NCI-H1105 (cell line): ENCODE measurements at places on chromosomes 13 and 19.
A peak's percentile ranks its signal among the peaks of the same experiment; 100 is the strongest.

GRCh38 chr19:12668932-12669269, 2.3 kb downstream of the WDR83 start:
- peak; percentile 29 for DNase-seq

DNA sequence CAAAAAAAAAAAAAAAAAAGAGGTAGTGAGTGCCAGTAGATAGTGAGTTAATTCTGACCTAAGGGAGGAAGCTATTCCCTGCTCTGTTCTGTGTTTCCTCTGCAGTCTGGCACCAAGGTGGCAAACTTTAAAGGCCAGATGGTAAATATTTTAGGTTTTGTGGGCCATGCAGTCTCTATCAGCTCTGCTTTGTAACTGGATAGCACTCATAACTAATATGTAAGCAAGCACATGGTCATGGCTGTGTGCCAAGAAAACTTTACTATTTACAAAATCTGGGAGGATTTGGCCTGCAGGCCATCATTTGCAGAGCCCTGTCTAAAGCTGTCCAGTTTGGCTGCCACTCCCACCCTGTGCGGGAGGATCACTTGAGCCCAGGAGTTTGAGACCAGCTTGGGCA, 4.3 kb downstream of the PIN1 start:
- DNase-seq, result no peak

GRCh38 chr13:46100191-46100815, 4.5 kb downstream of the CPB2 start:
- no peak for DNase-seq

DNA sequence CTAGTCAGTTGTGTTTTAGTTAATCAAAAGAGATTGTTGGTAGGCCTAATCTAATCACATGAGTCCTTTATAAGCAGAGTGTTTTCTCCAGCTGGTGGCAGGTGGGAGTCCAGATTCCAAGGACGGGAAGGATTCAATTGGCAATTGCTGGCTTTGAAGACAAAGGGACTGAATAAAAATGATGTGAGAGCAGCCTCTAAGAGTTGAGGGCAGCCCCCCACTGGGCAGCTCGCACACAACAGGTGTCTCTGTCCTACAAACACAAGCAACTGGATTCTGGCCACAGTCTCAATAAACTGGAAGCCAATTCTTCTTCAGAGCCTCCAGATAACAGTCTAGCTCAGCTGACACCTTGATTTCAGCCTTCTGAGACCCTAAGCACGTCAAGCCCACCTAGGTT, 915.2 kb downstream of the PCDH9 start:
- DNase-seq, result no peak

GRCh38 chr19:53642381-53643099, 10.7 kb downstream of the DPRX start:
- DNase-seq, result no peak

DNA sequence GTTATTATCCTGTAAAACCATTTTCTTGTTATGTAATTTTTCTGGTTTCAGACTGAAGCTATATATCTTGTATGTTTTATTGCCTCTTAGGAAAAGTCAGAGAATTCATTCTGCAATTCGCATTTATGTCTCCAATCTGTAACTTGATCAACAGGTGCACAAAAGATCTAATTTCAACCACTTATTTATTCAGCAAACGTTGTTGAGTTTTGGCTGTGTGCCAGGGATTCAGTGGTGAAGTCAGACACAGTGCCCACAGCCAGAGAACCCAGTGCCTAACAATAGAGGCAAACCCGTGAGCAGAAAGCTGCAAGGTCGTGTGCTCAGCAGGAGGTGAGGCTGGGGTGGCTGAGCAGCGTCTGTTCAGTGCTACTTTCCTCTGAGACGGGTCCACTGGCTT, 119.5 kb upstream of the MCF2L start:
- peak; percentile 100 for DNase-seq

DNA sequence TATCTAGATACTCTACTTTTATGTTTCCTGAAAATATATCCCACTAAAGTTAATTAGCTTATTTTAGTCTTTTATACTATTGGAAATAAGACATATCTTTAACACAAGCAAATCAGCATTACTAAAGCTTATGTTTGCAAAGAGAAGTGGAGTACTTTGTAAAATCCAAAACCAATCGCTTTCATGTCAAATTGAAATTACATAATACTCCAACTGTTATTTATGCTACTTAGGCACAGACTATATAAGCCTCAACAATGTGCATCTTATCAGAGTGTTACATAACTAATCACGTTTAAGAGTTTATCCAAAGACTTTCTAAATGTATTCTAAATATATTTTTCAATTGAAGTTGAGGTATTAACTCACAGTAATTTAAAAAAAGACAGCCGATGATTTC, 200.0 kb downstream of the PCDH20 start:
- DNase-seq, result no peak

- no peak for DNase-seq
These were observed 231.5 kb upstream of the KLHL1 start for GRCh38 chr13:70339738-70340137.

- no peak for DNase-seq
These were observed 446 bp upstream of the ZNF83 start for GRCh38 chr19:52638601-52639000.

DNA sequence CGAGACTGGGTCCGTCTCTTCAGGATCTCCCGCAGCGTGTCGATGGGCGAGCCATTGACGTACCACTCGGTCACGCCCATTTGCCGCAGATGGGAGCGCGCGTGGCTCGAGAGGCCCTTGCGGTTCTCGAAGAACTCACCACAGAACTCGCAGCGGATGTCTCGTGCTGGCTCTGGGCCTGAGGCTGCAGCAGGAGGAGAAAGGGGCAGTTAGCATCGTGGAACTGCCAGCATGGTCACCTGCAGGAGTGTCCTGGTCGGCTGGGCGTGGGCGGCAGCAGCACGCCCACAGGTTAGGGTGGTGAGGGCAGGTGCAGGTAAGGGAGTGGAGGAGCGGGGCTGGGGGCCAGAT, 8.5 kb upstream of the AKAP8L start:
- no peak for DNase-seq

DNA sequence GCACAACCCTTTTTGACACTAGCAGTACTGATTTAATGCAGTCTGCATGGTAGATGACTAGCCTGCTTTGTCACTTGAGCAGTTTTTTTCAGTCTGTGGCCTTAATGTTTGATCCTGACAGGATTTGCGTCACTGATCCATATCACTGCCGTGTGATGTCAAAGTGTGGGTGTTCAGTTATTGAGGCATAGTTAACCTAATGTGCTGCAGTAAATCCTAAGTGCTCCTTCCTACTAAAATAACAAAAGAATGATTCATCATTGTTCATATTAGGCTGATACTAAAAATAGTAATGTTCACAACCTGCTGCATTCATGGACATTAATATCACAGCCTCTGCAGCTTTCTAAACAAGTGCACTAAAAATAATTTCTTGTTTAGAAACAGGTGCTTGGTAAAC, 121.9 kb upstream of the MLNR start:
- DNase-seq, result no peak

DNA sequence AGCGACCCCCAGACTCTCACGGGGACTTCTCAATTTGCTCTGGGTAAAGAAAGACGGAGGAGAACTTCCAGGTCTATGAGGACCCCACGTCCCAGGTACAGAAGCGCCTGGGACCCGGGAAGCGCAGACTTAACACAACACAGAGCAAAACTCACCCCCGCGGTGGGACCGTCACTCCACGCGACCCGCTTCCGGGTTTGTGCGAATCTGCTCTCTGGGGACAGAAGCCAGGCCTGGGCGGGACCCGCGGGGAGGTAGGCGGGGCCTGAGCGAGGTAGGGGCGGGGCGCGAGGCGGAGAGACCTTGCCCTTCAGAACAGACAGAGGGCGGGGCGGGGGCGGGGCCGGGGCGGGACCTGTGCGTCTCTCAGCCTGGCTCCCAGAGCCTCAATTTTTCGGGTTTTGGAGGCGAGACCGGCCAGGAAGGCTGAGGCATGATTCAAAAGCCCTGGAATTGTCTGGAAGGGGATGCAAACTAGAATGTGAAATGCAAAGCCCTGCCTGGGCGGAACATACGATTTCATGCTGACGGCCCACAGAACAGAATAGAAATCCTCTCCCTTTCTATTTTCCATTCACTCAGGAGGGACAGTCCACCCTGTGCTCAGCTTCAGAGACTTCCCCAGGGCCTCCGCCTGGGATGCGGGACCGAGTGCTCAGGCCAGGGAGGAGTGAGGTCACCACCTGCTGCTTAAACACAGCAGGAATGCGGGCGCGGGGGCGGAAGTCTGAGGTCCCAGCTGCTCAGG, 19.3 kb upstream of the ZNF888 start:
- peak; percentile 75 for DNase-seq

DNA sequence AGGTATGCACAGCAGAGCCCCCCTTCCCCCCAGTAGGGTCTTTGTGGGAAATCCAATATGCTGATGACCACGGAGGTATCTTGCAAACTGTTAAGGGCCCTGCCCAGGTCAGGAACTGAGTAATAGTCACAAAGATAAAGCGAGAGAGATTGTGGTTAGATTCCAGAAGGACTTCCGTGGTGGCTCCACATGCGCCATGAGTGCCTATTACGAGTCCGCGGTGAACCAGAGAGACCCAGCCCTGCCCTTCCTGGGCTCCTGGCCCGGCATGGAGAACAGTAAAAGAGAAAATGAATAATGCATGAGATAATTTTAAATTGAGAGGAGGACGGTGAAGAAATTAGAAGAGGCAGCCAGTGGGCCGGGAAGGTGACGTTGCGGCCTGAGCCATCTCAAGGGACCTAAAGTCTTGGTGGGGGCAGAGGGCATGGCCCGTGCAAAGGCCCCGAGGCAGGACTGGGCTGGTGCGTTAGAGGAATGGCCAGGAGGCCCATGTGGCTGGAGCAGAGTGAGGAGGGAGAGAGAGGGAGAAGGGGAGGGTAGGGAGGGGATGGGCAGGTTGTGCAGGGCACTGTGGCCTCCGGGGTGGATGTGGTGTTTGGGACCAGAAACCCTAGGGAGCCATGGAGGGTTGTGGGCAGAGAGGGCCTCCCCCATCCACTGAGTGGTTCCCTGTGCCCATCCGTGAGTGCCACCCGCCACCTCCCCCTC, 46.6 kb upstream of the NFIC start:
- DNase-seq, result no peak

GRCh38 chr19:55197528-55197927, 11.8 kb downstream of the PTPRH start:
- DNase-seq, result no peak

DNA sequence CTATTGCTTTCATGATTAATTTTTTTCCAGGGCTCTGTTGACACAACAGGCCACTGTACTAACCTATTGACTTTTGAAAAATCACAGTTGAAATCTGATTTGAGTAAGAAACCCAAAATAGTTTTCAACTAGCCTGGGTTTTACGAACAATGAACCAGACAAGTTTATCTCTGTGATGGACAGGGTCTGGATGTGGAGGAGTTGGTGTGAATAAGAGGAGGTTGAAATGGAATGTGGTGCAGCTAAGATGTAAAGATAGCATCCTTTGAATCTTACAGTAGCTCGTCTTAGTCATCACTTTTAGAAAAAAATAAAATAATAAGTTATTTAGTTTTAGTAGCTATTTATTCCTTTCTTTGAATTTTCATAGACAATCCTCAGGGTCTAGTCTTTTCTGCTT, 8.3 kb upstream of the OXGR1 start:
- no peak for DNase-seq

GRCh38 chr19:34188408-34188807, 16.1 kb downstream of the LSM14A start:
- no peak for DNase-seq

- DNase-seq, result no peak
These were observed 16.5 kb upstream of the SLC7A10 start for GRCh38 chr19:33242131-33242530.

DNA sequence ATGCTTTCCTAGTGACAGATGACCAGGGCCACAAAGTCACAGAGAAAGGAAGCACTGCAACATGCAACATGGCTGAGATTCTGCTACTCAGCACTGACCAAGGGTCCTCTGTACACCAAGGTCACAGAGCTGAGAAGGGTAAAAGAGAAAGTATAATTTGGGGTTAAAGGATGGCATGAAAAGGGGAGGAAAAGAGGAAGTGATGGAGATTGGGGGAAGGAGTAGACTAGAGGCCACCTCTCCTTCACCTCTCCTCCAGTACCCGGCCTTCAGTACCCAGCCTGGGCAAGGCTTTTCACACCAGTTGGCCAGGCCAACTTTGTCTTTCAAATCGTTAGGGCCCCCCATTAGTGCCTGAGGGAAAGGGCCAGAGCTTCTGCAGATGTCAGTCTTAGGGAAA, 6.3 kb upstream of the RPS19 start:
- no peak for DNase-seq

DNA sequence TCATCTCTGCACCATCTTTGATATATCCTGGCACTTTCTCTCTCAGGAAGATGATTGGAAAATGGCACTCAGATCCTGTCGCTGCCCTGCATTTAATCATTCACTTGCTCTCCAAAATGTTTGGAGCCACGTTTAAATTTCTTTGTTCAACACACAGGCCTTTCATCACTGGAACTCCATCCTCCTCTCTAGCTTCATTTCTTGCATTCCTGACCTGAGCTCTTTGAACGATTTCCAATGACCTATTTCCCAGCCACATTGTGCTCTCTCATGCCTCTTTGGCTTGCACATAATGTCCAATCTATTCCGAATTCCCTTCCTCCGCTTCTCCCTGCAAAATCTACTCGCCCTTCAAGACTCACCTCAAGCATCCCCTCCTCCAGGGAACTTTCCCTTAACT, 287.4 kb upstream of the NBEA start:
- no peak for DNase-seq

- no peak for DNase-seq
These were observed 48.2 kb downstream of the STK24 start for GRCh38 chr13:98528663-98529064.

DNA sequence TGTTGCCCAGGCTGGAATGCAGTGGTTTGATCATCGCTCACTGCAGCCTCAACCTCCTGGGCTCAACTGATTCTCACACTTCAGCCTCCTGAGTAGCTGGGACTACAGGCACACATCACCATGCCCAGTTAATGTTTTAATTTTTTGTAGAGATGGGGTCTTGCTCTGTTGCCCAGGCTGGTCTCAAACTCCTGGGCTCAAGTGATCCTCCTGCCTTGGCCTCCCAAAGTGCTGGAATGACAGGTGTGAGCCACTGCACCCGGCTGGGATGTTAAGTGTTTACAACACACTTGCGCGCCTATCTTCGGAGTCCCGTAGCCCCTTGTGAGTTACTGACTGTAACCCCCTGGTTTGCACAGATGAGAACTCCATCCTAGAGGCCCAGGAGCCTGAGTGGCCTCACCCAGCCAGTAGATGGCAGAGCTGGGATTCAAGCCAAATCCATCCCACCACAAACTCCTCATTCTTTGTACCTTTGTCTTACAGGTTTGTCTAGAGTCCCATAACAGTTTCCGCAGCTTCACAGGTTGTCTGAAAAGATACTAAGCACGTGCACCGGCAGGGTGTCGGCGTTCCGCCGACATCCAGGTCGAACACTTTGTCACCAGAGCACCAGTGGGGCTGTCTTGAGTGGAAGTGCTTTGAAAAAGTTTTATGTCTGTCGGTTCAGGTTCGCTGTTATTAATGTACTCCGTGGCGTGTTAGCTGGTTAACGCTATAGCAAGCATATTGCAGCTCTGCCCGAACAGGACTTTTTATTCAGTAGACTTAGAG, 14.7 kb downstream of the MAG start:
- no peak for DNase-seq

GRCh38 chr13:77492982-77493381, 42.5 kb upstream of the SCEL start:
- DNase-seq, result peak; percentile 48
